ENCODE measurements at places on chromosomes 3 and 15.

GRCh38 chr3:197335428-197336132, 37.2 kb upstream of the DLG1 start:
- DNase-seq, result no peak

- no peak for DNase-seq
These were observed 62.5 kb downstream of the TLE3 start for GRCh38 chr15:70035051-70035718.

DNA sequence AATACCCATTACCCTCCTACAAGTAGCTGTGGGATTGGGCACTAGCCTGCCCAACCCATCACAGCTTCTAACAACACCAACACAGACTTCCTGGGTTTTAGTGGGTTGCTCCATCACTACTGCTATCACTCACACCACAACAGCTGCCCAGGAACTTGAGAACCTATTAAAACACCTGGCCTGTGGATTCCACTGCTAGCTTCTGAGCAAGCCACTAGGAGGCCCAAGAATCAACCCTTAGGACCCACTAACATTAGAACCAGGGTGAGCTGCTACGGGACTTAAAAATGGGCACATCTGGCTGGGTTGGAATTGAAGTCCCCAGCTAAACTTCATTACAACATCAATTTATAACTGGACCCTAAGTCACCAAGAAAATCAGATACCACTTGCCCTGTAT, 113.2 kb upstream of the TP63 start:
- DNase-seq, result no peak

DNA sequence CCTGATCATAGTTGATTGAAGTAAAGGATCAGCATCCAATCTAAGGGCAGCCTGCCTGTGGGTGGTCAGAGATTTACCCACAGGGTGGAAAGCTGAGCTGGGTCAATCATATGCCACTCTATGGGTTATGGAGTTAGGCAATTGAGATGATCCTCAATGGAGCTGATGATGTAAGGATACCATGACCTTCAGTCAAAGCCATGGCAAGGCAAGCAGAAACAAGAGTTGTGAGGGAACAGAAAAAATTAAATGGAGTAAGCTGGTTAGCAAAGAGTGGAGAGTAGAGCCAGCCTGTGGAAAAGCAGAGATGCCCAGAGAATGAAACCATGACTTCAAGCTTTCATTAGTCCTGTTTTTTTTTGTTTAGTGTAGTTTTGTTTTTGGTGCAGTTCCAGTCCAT, 5.7 kb upstream of the IQGAP1 start:
- no peak for DNase-seq

- peak; percentile 38 for DNase-seq
These were observed 21.6 kb downstream of the ACSBG1 start for GRCh38 chr15:78212546-78213424.

DNA sequence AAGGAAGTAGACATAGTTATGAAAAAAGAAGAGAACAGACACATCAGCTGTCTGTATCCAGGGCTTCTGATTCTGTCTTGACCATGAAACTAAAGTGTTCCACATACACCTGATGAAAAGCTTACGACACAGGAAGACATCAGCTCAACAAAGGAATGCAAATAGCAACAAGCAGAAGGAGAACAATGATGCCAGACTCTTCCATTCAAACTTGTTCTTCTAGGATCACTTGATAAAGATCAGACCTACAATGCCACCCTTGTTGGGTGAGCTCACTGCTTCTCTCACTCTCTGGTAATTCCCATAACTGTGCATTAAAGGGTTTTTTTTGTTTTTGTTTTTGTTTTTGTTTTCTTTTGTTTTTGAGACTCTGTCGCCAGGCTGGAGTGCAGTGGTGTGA, 49.7 kb downstream of the GATM start:
- DNase-seq, result no peak

GRCh38 chr3:72860846-72861245, 12.6 kb upstream of the SHQ1 start:
- no peak for DNase-seq

DNA sequence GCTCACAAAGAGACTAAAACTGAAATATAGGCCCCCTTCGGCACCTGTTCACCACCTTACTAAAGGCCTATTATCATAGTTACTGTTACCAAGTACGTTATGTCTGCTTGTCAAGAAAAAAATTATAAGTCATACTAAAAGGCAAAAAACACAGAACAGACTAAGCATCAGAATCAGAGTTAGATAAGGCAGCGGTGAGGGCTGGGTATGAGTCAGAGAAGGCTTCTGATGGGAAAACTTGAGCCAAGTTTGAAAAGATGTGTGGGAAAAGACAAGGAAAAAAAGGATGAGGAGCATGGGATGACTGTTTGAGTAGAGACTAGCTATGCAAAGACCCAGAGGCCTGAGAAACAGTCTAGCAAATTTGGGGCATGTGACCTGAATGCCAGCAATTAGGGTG, 387.2 kb upstream of the SGO1 start:
- no peak for DNase-seq

GRCh38 chr15:59688423-59688781, 718 bp downstream of the BNIP2 start:
- DNase-seq, result no peak

GRCh38 chr15:63523306-63523990, 19.1 kb downstream of the USP3 start:
- no peak for DNase-seq

GRCh38 chr3:41267975-41268640, 68.8 kb downstream of the CTNNB1 start:
- no peak for DNase-seq

GRCh38 chr3:64454179-64454578, 228.9 kb upstream of the PRICKLE2 start:
- no peak for DNase-seq

GRCh38 chr3:197088370-197088769, 58.8 kb upstream of the MELTF start:
- no peak for DNase-seq

- DNase-seq, result no peak
These were observed 4.4 kb downstream of the COX17 start for GRCh38 chr3:119672776-119673175.

DNA sequence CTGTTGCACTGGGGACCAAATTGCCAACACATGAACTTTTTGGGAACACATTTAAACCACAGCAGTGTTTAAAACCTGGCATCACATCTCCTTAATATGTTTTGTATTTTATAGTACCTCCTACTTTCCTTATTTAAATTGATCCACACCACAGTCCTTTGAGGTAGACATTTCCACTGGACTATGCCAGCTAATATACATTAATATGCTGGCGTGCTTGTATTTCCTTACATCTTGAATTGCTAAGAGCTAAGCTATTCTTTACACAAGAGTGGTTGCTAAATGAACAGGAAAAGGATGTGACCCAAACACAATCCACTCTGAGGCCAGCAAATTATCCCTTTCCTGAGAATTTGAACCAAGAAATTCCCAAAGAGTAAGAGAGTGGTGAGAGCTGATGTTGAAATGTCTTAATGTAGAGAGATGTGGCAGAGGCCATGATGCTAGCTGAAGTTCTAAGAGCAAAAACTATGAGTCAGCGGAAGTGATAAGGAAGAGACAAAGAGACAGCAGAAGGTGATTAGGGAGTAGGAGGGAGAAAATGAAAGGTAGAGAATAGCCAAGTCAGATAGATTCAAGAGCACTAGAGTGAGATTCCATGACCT, 131.2 kb downstream of the CD47 start:
- no peak for DNase-seq

- DNase-seq, result no peak
These were observed 18.7 kb downstream of the ACTC1 start for GRCh38 chr15:34776606-34777105.

DNA sequence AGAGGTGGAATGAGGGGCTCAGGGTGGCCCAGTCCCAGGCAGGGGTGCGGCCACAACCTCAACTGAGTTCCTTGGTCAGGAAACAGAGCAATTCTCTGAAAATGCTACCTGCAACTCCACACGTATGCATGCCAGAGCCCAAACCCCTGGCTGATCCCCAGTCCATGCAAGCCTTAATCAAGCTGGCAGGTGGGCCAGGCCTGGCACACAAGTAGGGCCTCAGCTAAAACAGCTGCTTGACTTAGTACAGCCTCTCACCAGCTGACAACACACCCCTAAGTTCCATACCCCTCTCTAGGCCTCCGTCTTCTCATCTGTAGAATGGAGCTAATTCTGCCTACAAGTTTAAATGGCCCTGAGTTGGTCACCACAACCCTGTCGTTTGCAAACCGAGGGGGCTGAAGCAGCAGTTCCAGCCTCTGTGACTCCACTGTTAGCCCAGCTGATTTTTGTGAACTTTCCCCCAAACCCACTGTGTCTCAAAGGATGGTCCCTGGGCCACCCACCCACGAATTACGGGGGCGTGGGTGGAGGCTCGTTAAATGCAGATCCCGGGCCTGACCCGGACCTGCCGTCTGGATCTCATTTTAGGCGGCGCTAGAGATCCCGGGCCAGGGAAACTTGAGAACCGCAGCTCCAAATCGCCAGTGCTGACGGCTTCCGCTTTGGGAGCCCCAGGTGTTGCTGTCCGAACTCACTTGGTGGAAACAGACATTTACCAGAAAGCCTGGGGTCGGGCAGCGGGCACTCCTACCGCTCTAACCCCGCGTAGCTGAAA, 927 bp downstream of the CHDH start:
- DNase-seq, result no peak

GRCh38 chr3:71541313-71541712, 42.2 kb downstream of the FOXP1 start:
- no peak for DNase-seq

DNA sequence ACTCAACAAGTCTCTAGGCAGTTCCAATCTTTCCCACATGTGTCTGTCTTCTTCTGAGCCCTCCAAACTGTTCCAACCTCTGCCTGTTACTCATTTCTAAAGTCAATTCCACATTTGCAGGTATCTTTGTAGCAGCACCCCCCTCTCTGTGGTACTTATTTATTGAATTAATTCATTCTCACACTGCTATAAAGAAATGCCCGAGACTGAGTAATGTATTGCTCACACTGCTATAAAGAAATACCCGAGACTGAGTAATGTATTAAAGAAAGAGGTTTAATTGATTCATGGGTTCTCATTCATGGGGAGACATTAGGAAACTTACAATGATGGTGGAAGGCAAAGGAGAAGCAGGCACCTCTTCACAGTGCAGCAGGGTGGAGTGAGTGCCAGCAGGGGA, 1413.8 kb downstream of the SI start:
- no peak for DNase-seq

- no peak for DNase-seq
These were observed 17.4 kb upstream of the TXNRD3 start for GRCh38 chr3:126672340-126672739.

DNA sequence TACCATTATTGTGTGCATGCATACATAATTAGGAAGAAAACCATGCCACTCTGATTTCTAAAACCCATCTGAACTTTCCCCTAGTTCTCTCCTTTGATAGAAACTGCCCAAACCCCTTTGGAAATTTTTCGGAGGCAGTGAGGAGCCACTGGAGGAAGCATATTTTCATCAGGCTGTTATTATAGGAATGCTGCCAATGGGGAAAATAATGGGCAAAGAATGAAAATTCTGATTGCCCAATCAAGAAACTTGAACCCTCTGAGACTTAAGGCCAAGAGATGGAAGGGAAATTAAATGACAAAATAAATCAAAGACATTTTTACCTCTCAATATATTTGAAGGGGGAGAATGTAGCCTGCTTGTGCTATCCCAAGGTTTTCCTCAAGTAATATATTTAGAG, 376.0 kb upstream of the PDZRN3 start:
- no peak for DNase-seq

- DNase-seq, result no peak
These were observed 365.3 kb upstream of the EPHA3 start for GRCh38 chr3:88742106-88742505.

GRCh38 chr15:62896969-62897486, 145.5 kb upstream of the TPM1 start:
- DNase-seq, result peak; percentile 20

GRCh38 chr3:149480326-149481017, 6.0 kb downstream of the TM4SF4 start:
- DNase-seq, result peak; percentile 92

GRCh38 chr3:120198305-120198878, 86.6 kb downstream of the GPR156 start:
- no peak for DNase-seq

GRCh38 chr3:197495999-197496745, 59.6 kb downstream of the BDH1 start:
- no peak for DNase-seq

- DNase-seq, result no peak
These were observed 20.6 kb downstream of the NR2E3 start for GRCh38 chr15:71830981-71831380.

- DNase-seq, result no peak
These were observed 59.5 kb upstream of the TRPC1 start for GRCh38 chr3:142664311-142664710.

DNA sequence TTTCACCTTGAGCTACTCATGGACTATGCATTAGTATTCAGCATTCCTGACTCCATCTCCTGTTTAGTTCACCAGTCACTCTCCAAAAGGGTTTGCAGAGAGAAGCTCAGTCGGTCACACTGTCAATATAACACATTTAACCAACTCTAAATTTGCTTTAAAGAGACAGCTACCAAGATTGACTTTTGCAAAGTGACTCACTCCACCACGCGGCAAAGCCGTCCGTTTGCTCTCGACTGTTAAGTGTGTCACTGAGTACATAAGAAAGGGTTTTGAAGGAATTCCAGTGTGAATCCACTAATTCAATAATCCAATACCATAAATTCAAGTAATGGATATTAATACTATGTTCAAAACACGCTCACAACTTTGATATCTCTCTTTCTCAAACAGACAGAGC, 1006.7 kb upstream of the NR2F2 start:
- DNase-seq, result no peak

- no peak for DNase-seq
These were observed 8.6 kb downstream of the CHD2 start for GRCh38 chr15:92908713-92909057.

GRCh38 chr15:86284635-86285034, 205.0 kb downstream of the AGBL1 start:
- no peak for DNase-seq

- no peak for DNase-seq
These were observed 2.4 kb upstream of the RASSF1 start for GRCh38 chr3:50342813-50343633.

GRCh38 chr3:89252016-89252415, 144.6 kb downstream of the EPHA3 start:
- no peak for DNase-seq

DNA sequence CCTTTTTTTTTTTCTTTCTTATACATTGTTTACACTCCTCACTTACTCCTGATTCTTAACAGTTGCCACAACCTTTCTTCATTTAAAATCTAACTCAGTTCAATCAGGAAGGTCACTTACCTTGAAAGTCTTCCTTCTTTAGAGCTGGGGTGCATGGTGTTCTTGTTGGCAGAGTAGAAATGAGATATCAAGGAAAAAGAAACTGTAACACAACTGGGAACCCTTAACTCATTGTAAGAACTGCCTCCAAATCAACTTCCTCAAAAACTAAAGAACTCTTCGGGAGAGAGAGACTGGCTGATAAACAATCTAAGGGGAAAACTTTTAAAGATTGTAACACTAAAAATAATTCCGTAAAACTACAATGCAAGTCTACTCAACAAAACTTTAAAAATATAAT, 1.4 kb upstream of the APPL1 start:
- no peak for DNase-seq

DNA sequence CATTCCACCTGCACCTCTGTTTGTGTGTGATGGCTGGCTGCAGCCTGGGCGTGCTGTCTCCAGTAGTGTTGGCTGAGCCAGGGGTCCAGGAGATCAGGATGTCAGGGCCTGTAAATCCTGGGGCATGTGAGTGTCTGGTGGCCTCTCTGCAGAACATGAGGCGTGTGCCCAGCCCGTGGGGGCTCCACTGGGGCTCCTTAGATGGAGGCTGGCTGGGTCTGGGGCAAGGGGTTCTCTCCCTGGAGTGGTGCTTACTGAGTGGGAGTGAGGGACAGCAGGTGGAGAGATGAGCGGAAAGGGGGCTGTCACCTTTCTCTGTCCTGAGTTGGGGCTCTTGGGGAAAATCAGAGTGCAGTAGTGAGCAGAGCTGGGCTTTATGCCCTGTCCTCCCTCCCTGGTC, 152.2 kb downstream of the CHDH start:
- DNase-seq, result no peak

All from SHP77 treated with DMSO at 0.1 percent for 48 hours (cell line).